K562 (cell line): ENCODE measurements at places on chromosomes 5 and 9.
A peak's percentile ranks its signal among the peaks of the same experiment; 100 is the strongest.

DNA sequence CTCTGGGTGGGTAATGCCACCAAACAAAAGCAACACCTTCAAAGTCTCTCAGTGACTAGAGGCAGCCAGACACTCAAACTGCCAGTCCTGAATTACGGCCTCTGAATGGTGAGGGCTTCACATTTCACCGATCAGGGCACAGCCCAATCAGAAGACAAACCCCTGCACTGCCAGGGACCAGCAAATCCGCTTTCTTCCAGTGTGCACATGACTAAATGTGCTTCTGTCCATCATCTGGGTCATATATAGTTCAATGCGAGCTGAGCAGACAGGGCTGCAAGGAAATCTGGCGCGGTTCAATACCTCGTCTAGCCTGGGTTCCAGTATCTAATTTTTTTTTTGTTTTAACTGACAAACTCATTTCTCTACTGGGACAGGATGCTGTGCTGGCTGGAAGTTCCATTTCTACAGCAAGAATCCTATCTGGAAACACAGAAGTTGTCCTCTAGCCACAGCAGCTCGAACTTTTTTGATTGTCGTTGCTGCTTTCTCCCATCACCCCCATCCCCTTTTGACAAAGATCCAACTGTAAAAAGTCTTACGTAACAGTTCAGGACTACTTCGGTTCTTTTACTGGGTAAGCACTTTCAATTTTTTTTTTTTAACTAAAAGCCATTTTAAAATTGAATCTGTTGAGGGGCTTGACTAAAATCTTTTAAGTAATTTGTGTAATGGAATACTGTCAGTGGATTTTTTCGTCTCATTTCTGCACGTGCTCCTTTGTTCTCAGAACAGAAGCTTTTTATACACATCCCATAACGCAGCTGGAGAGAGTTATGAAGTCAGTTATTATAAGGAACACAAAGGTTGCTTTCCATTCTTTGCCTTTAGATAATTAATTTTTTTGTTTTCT, 112.7 kb downstream of the NR6A1 start:
- H3K36me3 ChIP-seq = peaks cover 2% of the 10 kb centered on the region; the same call in 2 of the 3 replicates
- peak overlapping the region; percentile 39 for H3K4me3 ChIP-seq
- DNase-seq = peak; percentile 80

GRCh38 chr5:137300411-137301240, 198.5 kb downstream of the SPOCK1 start:
- H3K4me1 ChIP-seq = no peaks in the 10 kb centered on the region
- no peak overlapping the region for H3K4me3 ChIP-seq
- H3K27me3 ChIP-seq = peaks cover 4% of the 10 kb centered on the region; the same call in 1 of the 2 replicates
- no peak for DNase-seq
- H3K27ac ChIP-seq = no peak overlapping the region

GRCh38 chr9:124932333-124932732, 8.6 kb downstream of the GOLGA1 start:
- no peaks in the 10 kb centered on the region for H3K27me3 ChIP-seq
- DNase-seq = no peak
- no peak overlapping the region for H3K4me3 ChIP-seq
- H3K27ac ChIP-seq = no peak overlapping the region
- no peaks in the 10 kb centered on the region for H3K4me1 ChIP-seq

- DNase-seq = no peak
- no peak overlapping the region for H3K27ac ChIP-seq
- H3K36me3 ChIP-seq = no peaks in the 10 kb centered on the region
Observed at GRCh38 chr5:142399891-142400290, 75.1 kb upstream of the SPRY4 start.

DNA sequence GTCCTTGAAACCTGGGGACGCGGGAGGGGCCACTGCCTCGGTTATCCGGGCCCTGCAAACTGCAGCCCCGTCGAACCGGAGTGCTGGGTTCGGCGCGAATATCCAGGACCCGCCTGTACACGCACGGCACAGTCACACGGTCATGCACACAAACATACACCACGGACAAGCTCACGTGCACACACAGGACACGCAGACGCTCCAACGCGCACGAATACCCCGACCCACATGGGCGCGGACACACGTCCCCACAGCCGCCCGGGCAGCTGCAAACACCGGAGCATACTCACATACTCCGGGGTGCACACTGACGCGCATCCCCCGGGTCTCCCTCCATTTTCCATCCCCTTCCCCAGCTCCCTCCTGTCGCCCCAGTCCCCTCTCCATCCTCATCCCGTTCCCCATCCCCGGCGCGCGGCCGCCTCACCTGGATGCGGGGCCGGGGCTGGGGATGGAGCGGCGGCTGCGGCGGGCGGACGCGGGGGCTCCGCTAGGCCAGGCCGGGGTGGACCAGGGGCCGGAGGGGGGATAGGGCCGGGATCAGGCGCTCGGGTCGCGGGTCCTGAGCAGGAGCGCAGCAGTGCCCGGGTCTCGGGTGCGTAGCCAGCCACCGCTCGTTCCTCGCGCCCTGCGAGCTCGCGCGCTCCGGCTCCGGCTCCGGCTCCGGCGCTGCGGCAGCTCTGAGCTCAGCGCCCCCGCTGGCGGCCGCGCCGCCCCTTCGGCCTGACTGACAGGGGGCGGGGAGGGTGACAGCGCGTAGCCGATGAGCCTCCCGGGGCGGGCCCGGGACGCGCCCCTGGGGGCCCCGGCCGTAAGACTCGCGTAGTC, at the start of the genes EIF4E1B and SNCB:
TSS of gene EIF4E1B (plus strand) at position 823 of the 828 bp plus-strand sequence. CDS start 12,113 bp downstream, outside the sequence.
TSS of gene SNCB (minus strand) at position 682 of the 828 bp plus-strand sequence. CDS start 880 bp downstream, outside the sequence.
- peaks cover 23% of the 10 kb centered on the region for H3K4me1 ChIP-seq
- DNase-seq = peak; percentile 87
- peaks cover 81% of the 10 kb centered on the region for H3K27me3 ChIP-seq
- no peak within 1 kb of the TSS for H3K4me3 ChIP-seq
- no peaks in the 10 kb centered on the region for H3K36me3 ChIP-seq
